Activated CD8-positive, alpha-beta T cell treated with anti-CD3 and anti-CD28 coated beads for 36 hours (primary cell): ENCODE measurements at places on chromosomes 13 and 19. TPM values are rescaled to one million over a fixed set of nuclear protein-coding genes. Genes with fewer than 3 reads are reported as not detected.

DNA sequence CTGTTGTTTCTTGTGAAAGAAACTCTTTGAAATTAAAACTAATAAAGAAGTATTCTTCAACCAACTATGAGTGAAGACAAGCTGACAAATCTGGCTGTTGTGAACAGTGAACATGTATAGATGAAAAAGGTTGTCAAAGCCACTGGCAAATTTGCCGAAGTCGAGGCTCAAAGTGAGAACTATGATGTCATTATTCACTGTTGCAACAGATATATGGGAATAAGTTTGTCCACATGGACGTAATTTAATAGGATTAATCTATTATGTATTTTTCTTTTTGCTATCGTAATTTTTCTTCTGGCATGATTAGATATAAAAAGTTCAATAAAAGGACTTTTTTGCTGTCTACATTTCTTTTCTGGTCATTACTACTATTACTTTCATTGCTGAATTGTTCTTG lies 223.2 kb upstream of the ZNF507 start:
- no peak overlapping the region for H3K4me3 ChIP-seq
- H3K36me3 ChIP-seq, result no peaks in the 10 kb centered on the region
- no peak for DNase-seq

The ZNF77 gene
- 2.8 TPM for total RNA-seq

- no peak for DNase-seq
- H3K4me1 ChIP-seq, result no peaks in the 10 kb centered on the region
- peaks cover 8% of the 10 kb centered on the region for H3K27me3 ChIP-seq
- no peak overlapping the region for H3K27ac ChIP-seq
- no peaks in the 10 kb centered on the region for H3K36me3 ChIP-seq
These were observed 71.7 kb upstream of the SOX21 start for GRCh38 chr13:94784066-94784465.

- H3K36me3 ChIP-seq, result no peaks in the 10 kb centered on the region
- no peak overlapping the region for H3K4me3 ChIP-seq
- DNase-seq, result no peak
- H3K27me3 ChIP-seq, result no peaks in the 10 kb centered on the region
These were observed 120.3 kb downstream of the ZDHHC20 start for GRCh38 chr13:21338639-21339278.

GRCh38 chr19:8213827-8214672 lies 4.9 kb downstream of the CERS4 start:
- H3K27ac ChIP-seq, result no peak overlapping the region
- H3K4me3 ChIP-seq, result no peak overlapping the region
- H3K36me3 ChIP-seq, result no peaks in the 10 kb centered on the region
- DNase-seq, result no peak
- peaks cover 22% of the 10 kb centered on the region for H3K4me1 ChIP-seq
- H3K27me3 ChIP-seq, result no peaks in the 10 kb centered on the region

DNA sequence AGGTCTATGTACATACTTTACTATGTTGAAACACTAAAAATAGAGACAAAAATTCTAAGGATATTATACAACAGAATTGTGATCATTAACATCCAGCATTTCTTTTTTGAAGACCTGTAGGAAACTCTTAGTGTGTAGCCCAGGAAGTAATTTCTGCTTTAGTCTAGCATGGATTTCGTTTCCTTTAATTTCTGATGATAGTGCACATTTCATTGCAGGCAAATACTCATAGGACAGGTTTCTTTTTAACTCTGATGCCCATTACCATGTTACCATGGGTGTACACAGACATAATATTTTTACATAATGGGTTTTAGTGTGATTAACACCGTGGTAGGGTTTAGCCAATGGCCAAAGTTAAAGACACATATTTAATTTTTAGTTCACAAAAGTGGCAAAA lies 27.1 kb downstream of the LIG4 start:
- DNase-seq, result no peak
- peaks cover 9% of the 10 kb centered on the region for H3K27me3 ChIP-seq
- H3K36me3 ChIP-seq, result no peaks in the 10 kb centered on the region

DNA sequence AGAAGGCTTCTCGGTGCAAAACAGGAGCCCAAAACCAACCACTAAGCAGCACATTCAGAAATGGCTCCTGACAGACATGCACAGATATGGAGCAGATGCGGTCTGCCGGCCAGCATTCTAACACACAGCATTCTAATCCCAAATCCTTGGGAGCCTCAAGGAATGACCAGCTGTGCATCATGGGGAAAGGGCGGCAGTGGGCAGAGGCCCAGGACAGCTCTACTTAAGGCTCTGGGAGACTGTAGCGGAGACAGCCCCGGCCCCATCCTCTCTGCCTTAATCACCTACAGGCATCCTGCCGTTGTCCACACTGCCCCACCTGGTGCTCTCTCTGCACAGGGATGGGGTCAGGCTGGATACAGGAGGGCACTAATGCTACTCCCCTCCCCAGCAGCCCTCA lies 1016.0 kb downstream of the UQCRFS1 start:
- DNase-seq, result no peak
- H3K4me1 ChIP-seq, result no peaks in the 10 kb centered on the region
- H3K36me3 ChIP-seq, result no peaks in the 10 kb centered on the region
- no peak overlapping the region for H3K27ac ChIP-seq
- no peaks in the 10 kb centered on the region for H3K27me3 ChIP-seq

GRCh38 chr19:15200553-15201364 lies at the start of gene NOTCH3:
Gene NOTCH3, minus strand, starts transcription at chr19:15200995. Its CDS starts 90 bp downstream, at chr19:15200905.
- H3K27ac ChIP-seq, result no peak within 1 kb of the TSS
- no peak for DNase-seq
- H3K4me3 ChIP-seq, result peak within 1 kb of the TSS; percentile 12

GRCh38 chr13:76822698-76823267 lies 63.4 kb downstream of the KCTD12 start:
- H3K27me3 ChIP-seq, result peaks cover 5% of the 10 kb centered on the region
- no peak for DNase-seq
- no peaks in the 10 kb centered on the region for H3K36me3 ChIP-seq

GRCh38 chr13:100721885-100722512 lies 47.4 kb upstream of the TMTC4 start:
- peak; percentile 76 for DNase-seq
- H3K27me3 ChIP-seq, result peaks cover 11% of the 10 kb centered on the region
- peaks cover 2% of the 10 kb centered on the region for H3K4me1 ChIP-seq
- no peak overlapping the region for H3K27ac ChIP-seq
- no peaks in the 10 kb centered on the region for H3K36me3 ChIP-seq

The RETN gene
- not detected for total RNA-seq

DNA sequence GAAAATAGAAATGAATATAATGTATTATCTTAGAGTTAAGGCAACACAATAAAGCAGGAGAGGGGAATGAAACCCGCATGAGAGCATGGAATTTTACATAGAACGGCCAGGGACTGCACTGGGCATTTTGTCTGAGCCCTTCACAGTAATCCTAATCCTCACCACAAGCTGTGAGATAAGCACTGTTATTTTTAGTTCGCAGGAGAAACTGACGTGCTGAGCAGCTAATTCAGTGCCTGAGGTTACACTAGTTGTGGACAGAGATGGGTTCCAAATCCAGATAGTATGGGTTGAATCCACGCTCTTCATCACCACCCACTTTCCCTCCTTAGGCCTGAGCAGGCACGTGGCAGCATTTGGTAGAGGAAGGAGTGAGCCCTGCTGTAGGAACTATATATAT lies 24.8 kb upstream of the ZNF527 start:
- no peaks in the 10 kb centered on the region for H3K27me3 ChIP-seq
- H3K4me3 ChIP-seq, result no peak overlapping the region
- peaks cover 63% of the 10 kb centered on the region for H3K36me3 ChIP-seq
- peaks cover 6% of the 10 kb centered on the region for H3K4me1 ChIP-seq
- H3K27ac ChIP-seq, result no peak overlapping the region
- no peak for DNase-seq

GRCh38 chr13:41502673-41503072 lies 45.3 kb downstream of the RGCC start:
- peaks cover 52% of the 10 kb centered on the region for H3K4me1 ChIP-seq
- H3K27me3 ChIP-seq, result no peaks in the 10 kb centered on the region
- no peak overlapping the region for H3K27ac ChIP-seq
- no peak overlapping the region for H3K4me3 ChIP-seq
- peaks cover 6% of the 10 kb centered on the region for H3K36me3 ChIP-seq

The TEX101 gene
- total RNA-seq, result not detected

DNA sequence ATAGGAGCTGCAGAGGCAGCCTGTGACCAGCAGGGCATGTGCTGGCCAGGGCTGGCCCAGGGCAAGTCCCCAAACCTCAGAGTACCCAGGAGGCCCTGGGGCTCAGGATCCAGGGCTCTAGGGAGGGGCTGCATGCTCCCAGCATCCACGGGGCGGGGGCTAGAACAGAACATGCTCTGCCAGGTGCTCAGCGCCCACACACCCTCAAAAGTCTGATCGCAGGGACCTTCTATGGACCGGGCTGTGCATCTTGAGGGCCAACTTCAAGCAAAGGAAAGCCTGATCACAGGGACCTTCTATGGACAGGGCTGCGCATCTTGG lies 33.5 kb downstream of the ELL start:
- H3K27me3 ChIP-seq, result no peaks in the 10 kb centered on the region
- peaks cover 49% of the 10 kb centered on the region for H3K4me1 ChIP-seq
- DNase-seq, result no peak
- no peak overlapping the region for H3K27ac ChIP-seq
- H3K4me3 ChIP-seq, result no peak overlapping the region
- no peaks in the 10 kb centered on the region for H3K36me3 ChIP-seq

- peak overlapping the region; percentile 97 for H3K27ac ChIP-seq
- peak overlapping the region; percentile 92 for H3K4me3 ChIP-seq
- DNase-seq, result no peak
- H3K36me3 ChIP-seq, result peaks cover 38% of the 10 kb centered on the region
- H3K4me1 ChIP-seq, result peaks cover 23% of the 10 kb centered on the region
These were observed 915 bp upstream of the UBE2S start for GRCh38 chr19:55408533-55408872.

GRCh38 chr13:89465366-89465765 lies 1794.2 kb downstream of the SLITRK5 start:
- no peak for DNase-seq
- H3K36me3 ChIP-seq, result no peaks in the 10 kb centered on the region
- H3K4me3 ChIP-seq, result no peak overlapping the region
- no peaks in the 10 kb centered on the region for H3K27me3 ChIP-seq

The DCLK1 gene
- not detected for total RNA-seq

- H3K4me1 ChIP-seq, result peaks cover 34% of the 10 kb centered on the region
- no peak overlapping the region for H3K27ac ChIP-seq
- DNase-seq, result no peak
- no peaks in the 10 kb centered on the region for H3K27me3 ChIP-seq
These were observed 3.2 kb upstream of the NAT14 start for GRCh38 chr19:55481794-55482155.

The ZNF587 gene
- total RNA-seq, result 23.6 TPM

The GJA3 gene
- 0.32 TPM for total RNA-seq

DNA sequence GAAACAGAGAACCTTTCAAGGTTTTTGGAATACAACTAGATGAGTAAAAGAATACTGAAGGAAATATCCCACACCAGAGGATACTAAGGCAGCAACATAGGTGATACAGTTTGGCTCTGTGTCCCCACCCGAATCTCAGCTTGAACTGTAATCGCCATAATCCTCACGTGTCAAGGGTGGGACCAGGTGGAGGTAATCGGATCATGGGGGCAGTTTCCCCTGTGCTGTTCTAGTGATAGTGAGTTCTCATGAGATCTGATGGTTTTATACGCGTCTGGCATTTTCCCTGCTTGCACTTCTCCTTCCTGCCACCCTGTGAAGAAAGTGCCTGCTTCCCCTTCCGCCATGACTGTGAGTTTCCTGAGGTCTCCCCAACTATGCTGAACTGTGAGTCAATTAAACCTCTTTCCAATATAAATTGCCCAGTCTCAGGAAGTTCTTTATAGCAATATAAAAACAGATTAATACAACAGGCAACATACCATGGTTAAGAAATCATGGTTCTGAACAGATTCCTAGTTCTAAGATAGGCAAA lies 97.0 kb downstream of the ABCC4 start:
- DNase-seq, result no peak
- no peak overlapping the region for H3K4me3 ChIP-seq

GRCh38 chr19:30153326-30154210 lies 211.5 kb downstream of the URI1 start:
- peak; percentile 11 for DNase-seq
- H3K36me3 ChIP-seq, result no peaks in the 10 kb centered on the region
- H3K4me3 ChIP-seq, result no peak overlapping the region
- H3K4me1 ChIP-seq, result no peaks in the 10 kb centered on the region

- H3K27me3 ChIP-seq, result no peaks in the 10 kb centered on the region
- peaks cover 17% of the 10 kb centered on the region for H3K4me1 ChIP-seq
- H3K27ac ChIP-seq, result peak overlapping the region; percentile 55
- DNase-seq, result peak; percentile 55
- peaks cover 2% of the 10 kb centered on the region for H3K36me3 ChIP-seq
These were observed 63.1 kb downstream of the ATP11A start for GRCh38 chr13:112752711-112753541.

The OVOL3 gene
- not detected for total RNA-seq

The CCDC8 gene
- total RNA-seq, result not detected

GRCh38 chr19:17950310-17951156 lies 16.4 kb upstream of the KCNN1 start:
- peaks cover 44% of the 10 kb centered on the region for H3K27me3 ChIP-seq
- no peaks in the 10 kb centered on the region for H3K36me3 ChIP-seq
- H3K4me3 ChIP-seq, result peak overlapping the region; percentile 60

The KANK2 gene
- 1.9 TPM for total RNA-seq

DNA sequence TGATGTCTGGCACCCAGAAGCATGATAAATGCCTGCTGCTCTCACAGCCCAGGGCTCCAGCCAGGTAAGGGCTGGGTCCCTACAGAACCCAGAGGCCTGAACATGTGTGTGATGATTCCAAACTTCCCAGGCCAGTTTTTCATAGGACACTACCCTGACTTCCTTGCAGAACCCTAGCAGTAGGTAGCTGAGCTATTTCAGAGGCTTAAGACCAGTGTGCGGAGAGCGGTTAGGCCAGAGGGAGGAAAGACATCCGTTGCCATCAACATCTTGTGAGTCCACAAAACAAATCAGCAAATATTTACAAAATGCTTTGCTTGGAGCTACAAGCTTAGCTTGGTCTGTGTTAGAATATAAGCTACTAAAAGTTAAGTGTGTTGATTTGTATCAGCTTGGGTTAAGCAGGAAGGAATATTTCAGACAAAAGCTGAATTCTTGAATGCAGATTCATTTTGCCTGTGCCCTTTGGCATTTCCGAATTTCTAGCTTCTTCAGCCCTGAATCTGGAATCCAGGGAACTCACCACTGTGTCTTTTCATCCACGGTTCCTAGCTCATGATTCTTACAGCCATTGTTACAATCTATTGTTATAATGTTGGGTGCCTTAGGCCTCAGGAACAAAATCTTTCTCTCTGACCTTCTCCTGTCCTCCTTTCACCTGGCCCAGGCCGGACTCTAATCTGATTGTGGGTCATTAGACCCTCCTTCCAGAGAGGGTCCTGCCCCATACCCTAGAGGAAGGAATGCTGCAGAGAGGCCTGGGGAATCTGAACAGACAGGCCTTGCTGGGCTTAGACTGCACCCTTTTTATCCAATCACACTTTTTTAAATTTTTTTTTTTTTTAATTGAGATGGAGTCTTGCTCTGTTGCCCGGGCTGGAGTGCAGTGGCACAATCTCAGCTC lies 12.4 kb downstream of the RAB20 start:
- DNase-seq, result no peak
- H3K36me3 ChIP-seq, result peaks cover 4% of the 10 kb centered on the region
- no peak overlapping the region for H3K4me3 ChIP-seq
- H3K27ac ChIP-seq, result no peak overlapping the region

GRCh38 chr19:35288331-35288730 lies 3.6 kb upstream of the MAG start:
- no peak overlapping the region for H3K27ac ChIP-seq
- DNase-seq, result no peak
- no peaks in the 10 kb centered on the region for H3K36me3 ChIP-seq
- no peaks in the 10 kb centered on the region for H3K4me1 ChIP-seq
